Jurkat, Clone E6-1 (cell line): ENCODE measurements at places on chromosomes 5 and 9.

DNA sequence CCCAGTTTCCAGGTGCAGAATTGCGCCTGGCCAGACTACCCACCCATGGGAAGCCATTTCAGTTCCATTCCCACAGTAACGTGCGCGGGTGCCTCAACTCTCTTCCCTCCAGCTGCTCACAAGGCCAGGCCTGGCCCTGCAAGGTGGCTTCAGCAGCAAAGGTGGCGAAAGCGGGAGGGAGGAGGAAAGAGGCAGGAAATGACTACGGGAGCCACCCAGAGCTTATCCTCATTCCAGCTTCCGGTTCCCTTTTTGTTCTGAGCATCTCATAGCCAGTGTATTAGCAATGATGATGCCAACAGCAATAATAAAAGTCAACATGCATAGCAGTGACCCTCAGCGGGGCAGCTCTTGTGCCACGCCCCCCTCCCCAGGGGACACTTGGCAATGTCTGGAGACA lies 101.5 kb upstream of the BOD1 start:
- DNase-seq = no peak

DNA sequence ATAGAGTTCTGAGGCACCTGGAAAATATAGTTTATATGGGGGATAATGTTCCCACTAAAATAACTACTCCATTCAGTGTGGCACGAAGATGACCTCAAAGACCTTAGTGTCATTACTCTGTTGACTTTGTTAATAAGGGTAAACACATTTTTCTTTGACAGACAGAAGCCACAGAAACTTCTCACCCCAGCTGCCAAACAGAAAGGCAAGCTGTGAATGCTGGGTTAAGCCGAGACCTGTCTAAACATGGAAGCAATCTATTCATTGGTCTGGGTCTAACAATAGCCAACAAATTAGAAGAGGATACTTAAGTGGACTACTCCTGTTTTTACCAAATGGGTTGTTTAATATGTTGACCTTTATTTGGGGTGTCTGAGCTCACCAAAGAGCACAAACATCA lies 171.4 kb downstream of the TLE1 start:
- no peak for DNase-seq

DNA sequence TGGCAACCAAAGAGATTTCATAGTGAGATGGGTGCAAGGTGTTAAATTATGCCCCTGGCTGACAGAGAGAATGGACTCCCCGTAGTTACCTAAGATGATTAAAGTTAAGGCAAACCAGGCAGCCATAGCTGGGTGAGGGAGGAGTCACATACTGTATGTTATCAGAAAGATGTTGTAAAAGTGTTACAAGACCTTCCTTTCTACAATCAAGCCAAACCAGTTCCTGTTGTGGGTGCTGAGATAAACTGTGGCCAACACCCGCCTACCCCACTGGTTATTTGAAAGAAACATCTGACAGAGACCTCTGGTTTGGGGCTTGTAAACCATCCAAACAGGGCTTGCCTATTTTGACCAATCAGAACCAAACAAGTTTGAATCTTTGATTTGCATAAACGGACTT lies 684.7 kb upstream of the NUDT12 start:
- no peak for DNase-seq

GRCh38 chr5:128329386-128329939 lies 208.6 kb downstream of the FBN2 start:
- DNase-seq = no peak

- no peak for DNase-seq
Observed at GRCh38 chr5:179061025-179061424, 852 bp downstream of the ZNF354C start.

DNA sequence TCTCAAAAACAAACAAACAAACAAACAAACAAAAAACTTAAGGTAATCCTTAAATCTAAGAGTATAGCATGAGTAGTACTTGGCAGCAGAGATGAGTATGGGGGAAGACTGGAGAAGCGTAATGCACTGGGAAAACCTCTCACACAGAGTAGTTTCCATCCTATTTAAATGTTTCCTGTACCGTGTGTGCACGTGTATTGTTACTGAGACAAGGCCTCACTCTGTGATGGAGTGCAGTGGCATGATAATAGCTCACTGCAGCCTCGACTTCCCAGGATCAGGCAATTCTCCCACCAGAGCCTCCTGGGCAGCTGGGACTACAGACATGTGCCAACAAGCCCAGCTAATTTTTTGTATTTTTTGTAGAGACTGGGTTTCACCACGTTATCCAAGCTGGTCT lies 2.9 kb downstream of the UIMC1 start:
- DNase-seq = no peak

- DNase-seq = no peak
Observed at GRCh38 chr5:118996098-118996497, 7.8 kb upstream of the DTWD2 start.

GRCh38 chr9:123361086-123361730 lies 5.2 kb downstream of the CRB2 start:
- DNase-seq = no peak

GRCh38 chr9:33043671-33044070 lies 18.6 kb downstream of the DNAJA1 start:
- DNase-seq = no peak

DNA sequence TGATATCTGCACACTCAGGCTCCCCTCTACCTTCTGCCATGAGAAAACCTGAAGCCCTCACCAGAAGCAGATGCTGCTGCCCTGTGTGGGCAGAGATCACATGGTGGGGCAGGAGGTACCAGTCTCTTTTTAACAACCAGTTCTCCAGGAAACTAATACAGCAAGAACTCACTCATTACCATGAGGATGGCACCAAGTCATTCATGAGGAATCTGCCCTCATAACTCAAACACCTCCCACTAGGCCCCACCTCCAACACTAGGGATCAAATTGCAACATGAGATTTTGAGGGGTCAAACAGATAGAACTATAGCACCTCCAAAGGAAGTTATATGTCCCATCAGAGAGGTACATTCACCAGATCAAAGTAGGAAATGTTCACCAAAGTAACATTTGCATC lies 136.3 kb upstream of the SHB start:
- DNase-seq = no peak

- DNase-seq = no peak
Observed at GRCh38 chr5:14816374-14816998, 55.1 kb downstream of the ANKH start.

- no peak for DNase-seq
Observed at GRCh38 chr5:33312571-33313549, 127.9 kb upstream of the TARS1 start.

DNA sequence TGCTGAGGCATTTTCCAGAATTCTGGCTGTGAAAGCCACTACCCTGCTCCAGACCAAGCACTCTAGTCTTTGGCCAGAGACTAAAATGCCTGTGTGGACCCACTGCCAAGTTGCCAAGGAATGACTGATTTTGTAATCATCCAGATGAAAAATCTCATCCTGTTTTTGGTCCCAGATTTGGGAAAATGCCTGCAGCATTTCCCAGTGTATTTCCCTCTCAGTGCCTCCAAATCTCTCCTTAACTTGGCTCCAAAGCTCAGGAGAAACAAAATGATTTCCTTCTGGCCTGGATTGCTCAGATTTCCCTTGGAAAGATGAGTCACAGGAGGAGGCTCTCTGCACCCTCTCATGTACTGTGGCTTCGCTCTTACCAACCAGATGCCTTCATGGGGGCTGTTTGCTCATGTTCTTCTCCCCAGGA lies 335.2 kb upstream of the TARS1 start:
- no peak for DNase-seq

- DNase-seq = no peak
Observed at GRCh38 chr9:134328841-134329575, 2.8 kb downstream of the RXRA start.

GRCh38 chr5:59542851-59543820 lies 350.4 kb downstream of the PDE4D start:
- DNase-seq = no peak

DNA sequence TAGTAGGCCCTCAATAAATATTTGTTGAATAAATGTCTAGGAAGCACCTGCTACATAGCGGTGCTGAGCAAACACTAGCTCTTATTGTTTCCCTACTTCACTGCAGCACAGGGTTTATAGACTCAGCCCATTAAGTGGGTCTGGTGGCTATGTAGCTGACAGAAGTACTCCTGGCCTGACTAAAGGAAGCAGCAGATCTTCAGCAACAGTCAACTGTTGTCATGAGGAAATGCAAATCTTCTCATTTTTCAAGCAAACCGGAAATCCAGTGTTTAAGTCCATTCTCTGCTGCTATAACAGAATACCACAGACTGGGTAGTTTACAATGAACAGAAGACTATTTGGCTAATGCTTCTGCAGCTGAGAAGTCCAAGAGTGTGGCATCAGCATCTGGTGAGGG lies 2.8 kb upstream of the TEX10 start:
- DNase-seq = no peak

- no peak for DNase-seq
Observed at GRCh38 chr5:55438998-55439397, 95.8 kb downstream of the PLPP1 start.

DNA sequence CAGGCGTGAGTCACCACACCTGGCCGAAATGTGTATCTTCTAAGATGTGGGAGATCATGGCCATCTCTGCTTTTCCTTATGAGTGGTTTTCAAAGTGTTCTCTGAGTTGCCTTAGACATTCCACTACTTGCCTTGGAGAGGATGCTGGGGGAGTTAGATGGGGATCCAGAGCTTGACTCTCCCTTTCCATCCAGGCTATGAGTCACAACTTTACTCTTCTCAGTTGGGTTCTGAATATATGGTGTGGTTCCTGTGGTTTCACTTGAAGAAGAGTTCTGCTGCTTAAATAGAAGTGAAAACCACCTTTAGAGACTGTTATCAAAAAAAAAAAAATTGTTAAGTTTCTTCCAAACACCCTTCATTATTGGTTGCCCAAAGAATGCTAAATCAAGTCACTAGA lies 217.6 kb downstream of the ZNF608 start:
- no peak for DNase-seq

DNA sequence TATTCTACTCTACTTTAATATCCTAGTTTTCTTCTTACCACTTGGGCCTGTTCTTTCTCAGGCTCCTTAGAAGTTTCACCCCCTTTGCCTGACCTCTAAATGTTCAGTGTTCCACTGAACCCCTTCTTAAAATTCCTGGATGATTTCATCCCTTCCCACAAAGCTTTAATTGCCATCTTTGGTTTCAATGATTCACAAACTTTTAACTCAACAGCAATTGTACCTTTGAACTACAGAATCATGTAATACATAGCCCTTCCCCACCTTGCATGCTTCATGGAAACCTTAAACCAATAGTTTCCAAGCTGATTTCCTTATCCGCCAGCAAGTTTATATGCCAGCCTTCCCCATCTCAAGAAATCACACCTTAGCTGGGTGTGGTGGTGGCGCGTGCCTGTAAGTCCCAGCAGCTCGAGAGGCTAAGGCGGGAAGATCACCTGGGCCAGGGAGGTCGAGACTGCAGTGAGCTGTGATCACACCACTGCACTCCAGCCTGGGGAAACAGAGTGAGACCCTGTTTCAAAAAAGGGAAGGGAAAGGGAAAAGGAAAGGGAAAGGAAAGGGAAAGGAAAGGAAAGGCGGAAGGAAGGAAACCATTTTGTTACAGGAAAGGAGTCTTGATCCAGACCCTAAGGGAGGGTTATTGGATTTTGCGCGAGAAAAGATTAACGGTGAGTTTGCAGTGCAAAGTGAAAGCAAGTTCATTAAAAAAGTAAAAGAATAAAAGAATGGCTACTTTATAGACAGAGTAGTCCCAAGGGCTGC lies 1023.7 kb upstream of the DMAC1 start:
- DNase-seq = no peak

GRCh38 chr5:77599679-77600078 lies 38.8 kb downstream of the OTP start:
- no peak for DNase-seq

DNA sequence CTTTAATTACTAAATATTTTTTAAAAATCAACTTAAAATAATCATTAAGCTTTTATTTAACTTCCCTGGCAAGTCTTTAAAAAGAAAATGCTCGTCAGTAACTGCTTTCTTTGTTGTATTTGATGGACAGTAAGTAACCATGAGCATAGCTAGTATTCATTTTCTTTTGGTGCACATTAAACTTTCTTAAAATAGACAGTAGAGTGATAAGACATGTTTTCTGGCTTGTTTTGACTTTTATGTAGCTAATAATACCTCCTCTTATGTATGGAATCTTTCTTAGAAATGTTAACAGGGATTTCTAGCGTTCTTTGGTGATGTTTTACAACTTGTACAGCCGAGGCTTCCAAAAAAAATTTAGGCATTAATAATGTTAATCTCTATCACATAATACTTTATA lies 22.6 kb downstream of the FBXO38 start:
- DNase-seq = no peak

- DNase-seq = no peak
Observed at GRCh38 chr5:68730220-68730978, 363.4 kb upstream of the SLC30A5 start.
